Progenitor cell of endocrine pancreas (in vitro differentiated cells): ENCODE measurements at places on chromosomes 2 and 18. TPM values are rescaled to one million over a fixed set of nuclear protein-coding genes. Genes with fewer than 3 reads are reported as not detected.

Gene WBP1
- 127 and 140 TPM in 2 replicates for total RNA-seq

Gene KLHL41
- 0.36 and 0.42 TPM in 2 replicates for total RNA-seq

Gene HOXD10
- not detected in 2 replicates for total RNA-seq

Gene LBX2
- 7.3 and 9.3 TPM in 2 replicates for total RNA-seq

Gene FSHR
- 0.44 and 0.74 TPM in 2 replicates for total RNA-seq

Gene COLEC12
- 0.55 and 0.69 TPM in 2 replicates for total RNA-seq

Gene NT5DC4
- not detected in 2 replicates for total RNA-seq

Gene CD8B
- total RNA-seq: 0.62 TPM in 1 of 2 replicates, not detected in the other

Gene SFTPB
- total RNA-seq: not detected in 2 replicates

Gene C2orf76
- 8.4 and 10.9 TPM in 2 replicates for total RNA-seq

Gene SNED1
- total RNA-seq: 2.2 and 2.5 TPM in 2 replicates

Gene LYG2
- total RNA-seq: not detected in 2 replicates

GRCh38 chr2:48527226-48527885 lies 2.6 kb upstream of the STON1 start:
- H3K27me3 ChIP-seq: peaks cover 4% of the 10 kb centered on the region
- DNase-seq: no peak
- no peak overlapping the region for H3K27ac ChIP-seq
- H3K4me3 ChIP-seq: no peak overlapping the region

GRCh38 chr18:11842562-11842961 lies 8.7 kb upstream of the CHMP1B start:
- no peak overlapping the region for H3K27ac ChIP-seq
- H3K36me3 ChIP-seq: no peaks in the 10 kb centered on the region
- DNase-seq: no peak
- H3K27me3 ChIP-seq: no peaks in the 10 kb centered on the region
- H3K4me3 ChIP-seq: no peak overlapping the region

DNA sequence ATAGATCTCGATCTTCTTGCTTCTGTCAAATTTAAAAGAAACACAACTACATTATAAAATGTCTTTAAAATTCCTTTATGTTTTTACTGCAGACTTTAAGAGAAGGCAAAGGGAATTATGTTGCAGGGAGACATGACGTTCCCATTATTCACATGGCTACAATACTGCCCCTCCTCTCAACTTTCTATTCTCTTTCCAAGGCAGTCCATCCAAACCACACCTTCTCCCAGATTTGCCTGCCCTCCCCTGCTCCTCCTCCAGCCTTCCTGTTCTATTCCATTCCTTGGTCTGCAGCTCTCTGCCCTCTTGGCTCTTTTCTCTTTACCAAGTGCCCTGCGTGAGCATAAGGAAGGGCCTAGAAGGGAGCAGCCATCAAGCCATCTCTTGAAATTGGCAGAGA lies 61.3 kb downstream of the NABP1 start:
- no peak overlapping the region for H3K4me3 ChIP-seq
- H3K27ac ChIP-seq: no peak overlapping the region
- peaks cover 2% of the 10 kb centered on the region for H3K4me1 ChIP-seq
- no peaks in the 10 kb centered on the region for H3K36me3 ChIP-seq
- no peaks in the 10 kb centered on the region for H3K27me3 ChIP-seq

GRCh38 chr2:8602809-8603208 lies 79.0 kb upstream of the ID2 start:
- H3K36me3 ChIP-seq: no peaks in the 10 kb centered on the region
- DNase-seq: no peak
- peaks cover 13% of the 10 kb centered on the region for H3K4me1 ChIP-seq

DNA sequence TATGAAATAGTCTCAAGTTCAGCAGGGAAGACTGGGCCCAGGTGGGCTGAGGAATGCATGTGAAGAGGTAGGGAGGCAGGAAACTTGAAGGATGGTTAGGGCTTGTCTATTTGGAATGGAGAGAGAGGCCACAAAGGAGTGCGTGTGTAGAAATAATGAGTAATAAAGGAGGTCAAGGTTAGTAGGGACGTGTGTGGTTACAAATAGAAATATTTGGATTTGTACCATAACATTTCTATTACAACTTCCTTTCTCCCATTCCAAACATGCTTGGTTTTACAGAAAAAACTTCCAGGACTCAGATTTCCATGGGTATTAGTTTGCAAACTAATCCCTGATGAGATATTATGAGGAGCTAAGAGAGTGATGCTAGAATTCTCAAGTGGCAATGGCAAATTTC lies 280.6 kb downstream of the NCKAP5 start:
- peaks cover 5% of the 10 kb centered on the region for H3K27me3 ChIP-seq
- H3K36me3 ChIP-seq: no peaks in the 10 kb centered on the region
- no peak overlapping the region for H3K4me3 ChIP-seq
- DNase-seq: no peak

DNA sequence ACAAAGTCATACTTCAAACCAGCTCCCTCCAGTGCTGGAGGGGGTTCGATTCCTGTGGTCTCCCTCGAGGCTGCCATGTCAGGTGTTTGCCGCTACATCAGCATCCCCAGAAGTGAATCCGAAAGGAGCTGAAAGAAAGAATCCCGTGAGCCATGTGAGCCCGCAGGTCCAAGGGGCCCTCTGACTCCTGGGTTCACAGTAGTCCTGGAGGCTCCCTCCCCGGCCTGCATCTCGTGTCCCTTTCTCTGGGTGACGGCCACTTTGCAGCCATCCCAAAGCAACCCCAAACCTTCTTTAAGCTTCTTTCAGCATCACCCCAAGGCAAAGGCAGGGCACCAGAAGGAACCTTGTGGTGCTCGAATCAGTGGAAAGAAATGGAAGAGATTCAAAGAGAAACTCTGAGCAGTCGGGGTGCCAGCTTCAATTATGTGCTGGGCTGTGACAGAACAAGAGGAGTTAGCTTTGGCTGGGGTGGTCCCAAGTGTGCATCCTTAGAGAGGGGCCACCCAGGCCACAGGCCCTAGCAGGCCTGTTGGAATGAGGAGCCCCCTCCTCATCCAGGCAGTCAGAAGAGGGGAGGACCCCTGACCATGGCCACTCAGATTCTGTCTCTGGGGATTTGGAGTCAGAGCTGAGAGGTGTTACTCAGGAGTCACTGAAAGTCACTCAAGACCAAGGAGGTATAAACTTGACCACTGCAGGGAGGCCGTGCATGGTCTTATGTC lies 59.7 kb downstream of the CIB4 start:
- no peaks in the 10 kb centered on the region for H3K4me1 ChIP-seq
- no peaks in the 10 kb centered on the region for H3K36me3 ChIP-seq
- no peak overlapping the region for H3K4me3 ChIP-seq
- no peak overlapping the region for H3K27ac ChIP-seq
- DNase-seq: no peak
- H3K27me3 ChIP-seq: peaks cover 50% of the 10 kb centered on the region

DNA sequence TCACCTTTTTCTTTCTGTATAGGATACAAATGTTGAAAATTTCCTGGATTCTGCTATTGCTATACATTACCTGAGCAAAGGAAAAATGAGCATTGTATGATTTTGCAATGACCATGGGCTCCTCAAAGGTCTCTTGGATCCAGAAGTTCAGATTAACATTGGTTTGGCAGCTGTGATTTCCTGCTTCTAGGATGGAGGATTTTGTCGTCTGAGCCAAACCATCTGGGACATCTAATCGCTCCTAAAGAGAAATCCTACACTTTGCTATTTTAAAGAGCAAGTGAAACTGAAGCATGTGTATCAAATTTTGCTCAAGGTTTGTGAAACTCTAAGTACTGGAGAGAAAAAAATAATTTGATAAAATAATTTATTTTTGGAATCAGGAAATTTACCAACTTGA lies 115.1 kb upstream of the ST6GAL2 start:
- H3K4me1 ChIP-seq: peaks cover under 1% of the 10 kb centered on the region
- H3K36me3 ChIP-seq: no peaks in the 10 kb centered on the region
- no peak for DNase-seq
- H3K4me3 ChIP-seq: no peak overlapping the region

- H3K27ac ChIP-seq: peak overlapping the region; percentile 97
- peak overlapping the region; percentile 84 for H3K4me3 ChIP-seq
- DNase-seq: no peak
- peaks cover 20% of the 10 kb centered on the region for H3K4me1 ChIP-seq
Observed at GRCh38 chr18:22914633-22915032, 18.5 kb upstream of the RBBP8 start.

DNA sequence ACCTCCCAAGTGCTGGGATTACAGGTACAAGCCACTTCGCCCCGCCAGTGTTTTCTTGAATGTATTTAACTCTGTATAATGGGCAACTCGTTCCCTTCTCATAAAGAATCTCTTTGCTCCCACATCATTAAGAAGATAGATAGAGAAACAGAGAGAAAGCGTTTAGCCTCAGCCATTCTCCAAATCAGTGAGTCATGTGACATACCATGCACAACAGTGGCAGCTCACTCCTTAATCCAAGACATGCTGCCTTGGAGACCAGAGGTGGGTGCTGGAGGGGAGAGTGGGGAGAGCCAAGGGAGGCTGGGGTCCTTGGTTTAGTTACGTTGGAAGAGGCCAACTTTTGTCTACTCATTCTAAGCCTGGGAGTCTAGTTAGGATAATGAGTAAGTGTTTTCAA lies 54.7 kb downstream of the TGIF1 start:
- peaks cover 5% of the 10 kb centered on the region for H3K27me3 ChIP-seq
- H3K27ac ChIP-seq: no peak overlapping the region
- no peak overlapping the region for H3K4me3 ChIP-seq
- no peaks in the 10 kb centered on the region for H3K36me3 ChIP-seq
- DNase-seq: no peak

GRCh38 chr2:233845301-233846060 lies 8.9 kb downstream of the HJURP start:
- H3K27me3 ChIP-seq: no peaks in the 10 kb centered on the region
- peaks cover 16% of the 10 kb centered on the region for H3K36me3 ChIP-seq
- H3K27ac ChIP-seq: no peak overlapping the region
- H3K4me1 ChIP-seq: no peaks in the 10 kb centered on the region

DNA sequence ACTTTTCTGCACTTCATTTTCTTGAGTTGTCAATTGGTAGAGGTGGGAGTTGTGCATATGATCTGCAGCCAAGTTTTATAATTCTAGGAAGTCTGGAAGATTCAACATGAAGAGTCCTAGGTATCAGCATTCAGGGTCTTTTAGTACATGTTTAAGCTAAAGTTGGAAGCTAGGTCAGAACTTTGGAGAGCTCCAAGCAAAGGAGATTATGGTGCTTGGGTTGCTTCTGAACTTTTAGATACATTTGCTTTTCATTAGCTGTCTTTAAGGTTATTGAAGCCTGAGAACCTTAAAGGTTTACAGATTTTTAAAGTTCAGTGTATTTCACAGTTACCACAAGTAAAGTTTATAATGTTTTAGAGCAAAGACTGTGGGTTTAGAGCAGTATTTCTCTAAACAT lies 85.5 kb downstream of the EPC2 start:
- no peaks in the 10 kb centered on the region for H3K4me1 ChIP-seq
- DNase-seq: no peak
- peaks cover 18% of the 10 kb centered on the region for H3K36me3 ChIP-seq
- no peak overlapping the region for H3K27ac ChIP-seq
- no peak overlapping the region for H3K4me3 ChIP-seq

- no peak overlapping the region for H3K27ac ChIP-seq
- no peak overlapping the region for H3K4me3 ChIP-seq
- no peaks in the 10 kb centered on the region for H3K36me3 ChIP-seq
Observed at GRCh38 chr2:185645529-185645928, 93.1 kb upstream of the FSIP2 start.

DNA sequence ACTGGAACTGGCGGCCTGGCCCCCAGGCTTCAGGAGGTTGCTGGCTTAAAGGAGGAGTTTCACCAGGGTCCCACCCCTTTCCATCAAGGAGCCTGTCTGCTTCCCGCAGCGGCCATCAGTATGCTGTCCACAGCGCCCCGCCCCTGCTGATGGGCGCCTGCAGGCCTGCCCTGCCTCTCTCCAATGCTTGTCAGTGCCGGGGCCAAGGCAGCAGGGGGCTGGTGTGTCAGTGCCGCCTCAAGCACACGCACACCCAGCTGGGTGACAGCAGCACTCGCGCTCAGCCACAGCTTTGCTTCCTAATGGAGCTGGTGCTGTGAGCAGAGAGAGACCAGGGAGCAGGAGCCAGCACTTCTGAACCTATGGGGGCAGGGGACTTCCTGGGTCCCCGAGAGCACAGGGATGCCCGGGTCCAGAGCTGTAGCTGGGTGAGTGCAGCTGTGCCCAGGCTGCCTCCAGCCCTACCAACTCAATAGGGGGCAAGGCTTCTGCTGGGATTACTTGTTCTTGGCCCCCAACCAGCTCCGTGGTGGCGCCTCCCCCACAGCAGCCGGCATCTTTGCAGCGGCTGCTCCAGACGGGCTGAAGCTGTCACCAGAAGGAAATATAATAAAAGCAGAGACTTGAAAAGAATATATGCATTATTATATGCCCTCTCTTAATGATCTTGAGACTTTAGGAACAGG lies 377.2 kb upstream of the LRATD1 start:
- H3K4me3 ChIP-seq: no peak overlapping the region
- H3K36me3 ChIP-seq: no peaks in the 10 kb centered on the region
- no peaks in the 10 kb centered on the region for H3K27me3 ChIP-seq
- no peak for DNase-seq
- no peak overlapping the region for H3K27ac ChIP-seq

DNA sequence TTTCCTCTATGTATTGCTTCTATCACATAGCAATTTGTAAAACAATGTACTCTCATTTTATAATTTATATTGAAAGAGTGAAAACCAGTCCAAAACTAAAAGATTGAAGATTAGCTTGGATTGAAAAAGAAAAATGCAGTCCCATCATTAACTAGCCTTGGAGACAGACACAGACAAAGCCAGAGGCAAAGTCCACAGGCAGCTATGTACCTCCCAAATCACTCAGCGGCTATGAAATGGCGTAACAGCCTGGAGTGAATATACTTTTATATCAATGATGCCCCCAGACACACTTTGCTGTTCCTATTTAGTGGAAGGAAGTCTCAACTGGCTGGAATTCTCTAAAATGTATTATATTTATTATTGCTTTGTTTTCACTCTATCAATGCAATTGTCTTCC lies 33.6 kb upstream of the DOK6 start:
- DNase-seq: no peak
- H3K36me3 ChIP-seq: no peaks in the 10 kb centered on the region
- no peak overlapping the region for H3K4me3 ChIP-seq

- peaks cover 50% of the 10 kb centered on the region for H3K4me1 ChIP-seq
- H3K36me3 ChIP-seq: no peaks in the 10 kb centered on the region
- peak overlapping the region; percentile 20 for H3K4me3 ChIP-seq
- H3K27me3 ChIP-seq: no peaks in the 10 kb centered on the region
Observed at GRCh38 chr18:8341481-8342230, 267.6 kb upstream of the RAB12 start.

DNA sequence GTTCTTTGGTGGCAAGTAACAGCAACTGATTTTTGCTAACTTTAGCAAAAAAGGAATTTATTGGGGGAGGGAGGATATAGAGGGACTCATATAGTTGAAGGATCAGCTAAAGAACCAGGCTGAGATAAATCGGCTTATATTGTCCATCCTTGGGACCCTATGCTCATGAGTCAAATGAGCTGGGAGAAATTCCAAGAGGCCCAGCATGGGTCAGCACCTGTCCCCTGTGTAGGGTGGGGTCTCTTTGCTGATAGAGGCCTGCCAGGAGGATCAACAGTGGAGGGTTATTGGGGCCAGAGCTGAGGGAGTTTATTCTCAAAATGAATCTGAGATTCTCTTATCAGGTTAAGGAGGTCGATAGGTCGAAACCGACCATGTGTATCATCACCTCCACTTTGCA lies 97.2 kb downstream of the VAPA start:
- peaks cover 4% of the 10 kb centered on the region for H3K4me1 ChIP-seq
- H3K27ac ChIP-seq: no peak overlapping the region
- no peak for DNase-seq
